ENCODE measurements at places on chromosomes 2 and 18.

DNA sequence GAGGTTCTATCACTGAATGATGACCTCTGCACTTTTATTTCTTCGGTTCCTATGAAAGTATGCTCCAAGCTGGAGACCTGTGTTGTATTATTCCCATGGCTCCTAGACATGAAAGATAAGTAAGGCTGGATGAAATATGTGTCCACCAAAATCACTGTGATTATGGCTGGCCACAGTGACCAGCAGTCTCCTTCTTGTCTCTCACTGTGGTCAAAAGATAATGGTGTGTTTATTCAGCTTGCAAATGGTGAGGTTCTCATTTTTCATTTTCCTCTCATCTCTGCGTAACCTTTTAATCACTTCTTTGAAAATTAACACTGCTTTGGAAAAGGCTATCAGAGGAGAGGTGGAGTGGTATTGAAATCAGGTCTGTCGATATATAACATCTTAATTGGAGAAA, 107.8 kb upstream of the DAPL1 start:
- no peak for DNase-seq

DNA sequence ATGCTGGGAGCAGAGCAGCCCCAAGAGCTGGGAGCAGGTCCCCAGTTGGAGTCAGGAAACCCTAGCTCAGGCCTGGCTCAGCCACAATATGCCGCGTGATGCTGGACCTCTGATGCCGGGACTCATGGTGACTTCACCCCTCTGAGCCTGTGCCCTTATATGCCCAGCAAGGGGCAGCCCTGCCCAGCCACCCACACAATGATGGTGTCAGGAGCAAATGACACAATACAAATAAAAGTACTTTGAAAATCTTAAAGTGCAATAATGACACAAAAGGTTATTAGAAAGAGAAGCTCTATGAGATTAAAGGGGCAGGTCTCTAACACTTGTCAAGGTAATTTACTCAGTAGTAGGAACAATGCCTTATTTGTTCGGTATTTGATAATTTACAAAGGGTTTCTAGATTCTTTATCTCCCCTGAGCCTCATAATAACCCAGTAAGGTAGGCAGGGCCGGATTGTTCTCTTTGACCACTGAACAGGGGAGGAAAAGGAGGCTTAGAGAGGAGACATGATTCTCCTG, 18.3 kb upstream of the KIF3C start:
- DNase-seq: no peak

- DNase-seq: no peak
Observed at GRCh38 chr2:33033606-33034081, 86.9 kb downstream of the LTBP1 start.

- DNase-seq: peak; percentile 45
Observed at GRCh38 chr2:222424276-222424728, at the start of gene SGPP2. Gene SGPP2 (plus strand): TSS chr2:222424543. CDS start chr2:222424603, 60 bp downstream.

GRCh38 chr18:40404284-40404683, 1550.8 kb upstream of the PIK3C3 start:
- no peak for DNase-seq

- DNase-seq: no peak
Observed at GRCh38 chr2:68431316-68431972, 35.6 kb downstream of the FBXO48 start.

DNA sequence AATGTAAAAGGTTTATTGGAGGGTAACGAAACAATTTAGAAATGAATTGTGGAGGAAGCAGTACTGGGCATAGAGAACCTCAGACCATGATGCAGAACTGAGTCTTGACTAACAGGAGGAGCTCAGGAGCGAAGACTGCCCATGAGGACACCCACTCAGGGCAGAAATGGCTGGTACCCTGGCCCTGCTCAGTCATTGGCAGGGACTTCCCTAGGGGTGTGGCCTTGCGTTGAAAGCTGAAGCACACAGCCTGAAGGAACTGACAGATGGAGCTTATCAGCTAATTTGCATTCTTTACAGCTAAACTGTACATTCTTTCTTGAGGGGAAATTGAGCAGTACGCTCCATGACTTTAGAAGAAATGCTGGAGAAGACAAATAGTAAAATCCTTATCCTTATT, 57.1 kb downstream of the PDK1 start:
- DNase-seq: peak; percentile 52

Data from H9 (cell line).